ENCODE measurements at places on chromosomes 11 and 22.

- DNase-seq, result no peak
Measured at GRCh38 chr22:44664149-44664548, 37.9 kb upstream of the PRR5 start.

DNA sequence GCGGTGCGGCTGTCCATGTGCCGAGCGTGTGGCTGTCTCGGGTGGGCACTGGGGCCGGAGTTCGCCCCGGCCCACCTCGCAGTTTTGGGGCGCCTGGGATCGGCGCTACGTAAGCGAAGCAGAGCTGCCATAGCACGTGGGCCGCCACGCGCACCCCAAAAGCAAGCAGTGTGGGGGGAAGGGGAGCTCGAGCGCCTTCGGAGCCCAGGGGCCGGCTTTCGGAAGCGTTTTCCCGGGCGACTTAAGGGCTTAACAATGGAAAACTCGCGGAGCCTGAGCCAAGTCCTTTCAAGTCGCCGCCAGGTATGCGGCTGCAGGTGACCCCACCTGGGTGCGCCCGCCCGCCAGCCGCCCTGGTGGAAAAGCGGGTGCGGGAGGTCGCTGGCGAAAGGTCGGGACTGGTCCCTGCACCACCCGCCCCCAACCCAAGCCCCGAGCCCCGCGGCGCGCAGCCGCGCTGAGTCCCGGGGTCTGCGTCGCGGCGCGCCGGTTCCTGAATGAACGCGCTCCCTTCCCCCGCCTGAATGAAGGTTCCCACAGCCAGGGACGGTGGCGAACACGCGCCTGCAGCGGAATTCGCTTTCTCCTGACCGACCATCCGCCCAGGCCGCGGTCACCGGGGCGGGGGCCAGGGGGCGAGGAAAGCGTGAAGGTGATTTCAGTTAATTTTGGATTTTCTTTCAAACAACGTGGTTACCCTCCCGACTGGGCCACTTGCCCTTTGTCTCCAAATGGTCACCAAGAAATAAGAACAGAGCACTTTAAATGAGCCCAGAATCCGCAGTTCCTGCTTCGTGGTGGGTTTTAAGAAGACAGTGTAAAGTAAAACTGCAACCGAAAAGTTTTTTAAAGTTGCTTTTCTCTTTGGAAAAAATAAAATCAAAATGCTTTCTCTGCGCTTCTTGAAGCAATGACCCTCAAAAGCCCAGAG, 2.8 kb upstream of the CCND1 start:
- DNase-seq, result no peak

- DNase-seq, result no peak
Measured at GRCh38 chr11:100682247-100682969, 4.7 kb upstream of the ARHGAP42 start.

GRCh38 chr11:12131943-12132789, 21.8 kb downstream of the MICAL2 start:
- DNase-seq, result no peak
